ENCODE measurements at places on chromosomes 2 and 18.
A peak's percentile ranks its signal among the peaks of the same experiment; 100 is the strongest.

DNA sequence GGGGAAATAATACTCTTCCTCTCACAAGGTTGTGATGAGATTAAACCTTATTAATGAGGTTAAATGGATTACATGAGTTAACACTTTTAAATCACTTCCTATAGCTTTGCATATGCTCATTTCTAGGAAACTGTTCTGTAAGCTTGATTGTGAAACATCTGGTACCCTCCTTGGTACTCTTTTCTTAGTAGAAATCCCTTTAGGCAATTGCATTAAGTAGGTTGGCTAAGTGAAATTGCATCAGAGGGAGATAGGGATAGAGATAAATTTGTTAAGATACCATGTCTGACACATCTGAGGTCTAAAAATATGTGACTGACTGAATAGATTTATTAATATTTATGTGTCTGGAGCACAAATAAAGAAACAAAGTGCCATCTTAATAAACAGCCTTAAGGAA, 275.9 kb upstream of the MAP2 start:
- DNase-seq = no peak

GRCh38 chr2:231687133-231687852, 21.0 kb upstream of the PTMA start:
- DNase-seq = peak; percentile 50

DNA sequence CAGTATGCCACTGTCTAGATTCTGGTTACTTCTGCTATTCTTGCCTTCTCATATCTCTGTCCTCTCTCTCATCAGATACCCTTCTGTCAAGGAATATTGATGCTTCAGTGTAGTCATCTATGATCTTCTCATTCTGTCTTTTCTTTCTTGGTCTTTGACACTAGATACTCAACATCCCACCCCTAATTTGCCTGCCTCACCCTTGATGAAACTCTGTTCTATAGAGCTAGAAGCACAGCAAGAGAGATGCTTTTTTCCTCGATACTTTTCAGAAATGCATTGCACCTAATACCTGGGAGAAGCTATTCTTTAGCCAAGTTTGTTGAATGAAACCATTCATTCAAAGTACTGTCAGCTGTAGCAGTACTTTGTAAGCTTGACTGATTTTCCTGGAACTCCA, 9.5 kb downstream of the SEPTIN2 start:
- no peak for DNase-seq

DNA sequence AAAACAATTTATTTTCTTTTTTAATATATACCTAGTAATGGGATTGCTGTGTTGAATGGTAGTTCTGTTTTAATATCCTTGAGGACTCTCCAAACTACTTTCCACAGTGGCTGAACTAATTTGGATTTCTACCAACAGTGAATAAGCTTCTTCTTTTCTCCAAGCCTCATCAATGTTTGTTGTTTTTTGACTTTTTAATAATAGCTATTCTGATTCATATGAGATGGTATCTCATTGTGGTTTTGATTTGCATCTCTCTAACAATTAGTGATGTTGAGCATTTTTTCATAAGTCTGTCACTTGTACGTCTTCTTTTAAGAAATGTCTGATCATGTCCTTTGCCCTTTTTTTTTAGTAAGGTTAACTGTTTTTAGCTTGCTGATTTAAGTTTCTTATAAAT, 863.3 kb downstream of the CNTNAP5 start:
- no peak for DNase-seq

GRCh38 chr2:17578466-17578928, 38.0 kb downstream of the VSNL1 start:
- DNase-seq = no peak

GRCh38 chr2:30421026-30421603, 25.9 kb upstream of the LCLAT1 start:
- no peak for DNase-seq

GRCh38 chr18:59853380-59853779, 46.4 kb upstream of the PMAIP1 start:
- no peak for DNase-seq

DNA sequence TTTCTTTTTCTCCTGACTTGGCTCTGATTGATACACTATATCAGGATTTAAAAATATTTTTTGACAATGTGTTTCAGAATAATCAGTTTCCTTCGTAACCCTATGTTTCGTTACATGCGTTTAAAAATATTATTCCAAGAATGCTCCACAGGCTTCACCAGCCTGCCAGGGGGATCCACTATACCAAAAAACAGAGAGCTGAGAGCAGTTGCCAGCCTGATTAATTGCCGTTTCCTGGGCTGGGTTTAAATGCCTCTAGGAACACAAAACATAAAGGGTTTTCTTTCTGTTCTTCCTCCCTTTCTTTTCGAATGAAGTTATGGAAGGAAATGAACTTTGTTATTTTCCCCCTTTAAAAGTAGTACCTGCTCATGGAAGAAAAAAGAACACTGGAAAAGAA, 47.9 kb downstream of the LRRFIP1 start:
- no peak for DNase-seq

DNA sequence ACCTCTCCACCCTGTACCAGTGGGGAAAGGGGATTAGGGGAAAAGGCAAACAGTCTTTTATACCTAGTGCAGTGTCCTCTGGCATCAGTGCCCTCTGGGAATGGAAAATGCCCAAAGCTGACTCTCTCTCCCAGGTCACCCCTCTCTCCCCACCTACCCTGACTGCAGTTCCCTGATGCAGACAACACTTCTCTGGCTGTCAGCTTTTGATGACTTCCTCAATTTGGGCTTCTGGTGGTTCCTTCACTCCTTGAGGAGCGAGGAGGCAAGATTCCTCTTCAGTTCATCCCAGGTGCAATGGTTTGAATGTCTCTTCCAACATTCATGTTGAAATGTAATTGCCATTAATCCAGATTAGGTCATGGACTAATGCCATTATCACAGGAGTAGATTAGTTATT, 19.7 kb upstream of the PPM1B start:
- no peak for DNase-seq

GRCh38 chr2:112541315-112542122, 746 bp upstream of the POLR1B start:
- DNase-seq = peak; percentile 50

GRCh38 chr2:6445156-6445555, 420.6 kb downstream of the CMPK2 start:
- no peak for DNase-seq

- DNase-seq = no peak
These were observed 10.6 kb upstream of the IHH start for GRCh38 chr2:219071131-219071816.

GRCh38 chr2:233492751-233493150, 73.8 kb downstream of the USP40 start:
- DNase-seq = no peak

- DNase-seq = no peak
These were observed 3.2 kb upstream of the MPP4 start for GRCh38 chr2:201701646-201702045.

DNA sequence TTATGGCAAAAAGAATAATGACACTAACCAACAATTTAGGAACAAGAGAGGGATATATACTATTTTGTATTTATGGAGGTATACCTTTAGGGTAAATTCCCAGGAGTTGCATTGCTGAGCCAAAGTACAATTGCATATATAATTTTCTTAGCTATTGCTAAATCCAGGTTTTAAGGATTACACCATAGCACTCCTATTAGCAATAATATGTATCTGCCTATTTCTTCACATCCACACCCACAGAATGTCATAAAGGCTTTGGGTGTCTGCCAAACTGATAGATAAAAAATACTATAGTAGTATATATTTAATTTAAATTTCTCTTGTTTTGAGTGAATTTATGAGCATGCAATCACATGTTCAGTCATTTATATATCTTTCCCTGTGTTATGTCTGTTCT, 11.5 kb upstream of the SERPINB13 start:
- no peak for DNase-seq

DNA sequence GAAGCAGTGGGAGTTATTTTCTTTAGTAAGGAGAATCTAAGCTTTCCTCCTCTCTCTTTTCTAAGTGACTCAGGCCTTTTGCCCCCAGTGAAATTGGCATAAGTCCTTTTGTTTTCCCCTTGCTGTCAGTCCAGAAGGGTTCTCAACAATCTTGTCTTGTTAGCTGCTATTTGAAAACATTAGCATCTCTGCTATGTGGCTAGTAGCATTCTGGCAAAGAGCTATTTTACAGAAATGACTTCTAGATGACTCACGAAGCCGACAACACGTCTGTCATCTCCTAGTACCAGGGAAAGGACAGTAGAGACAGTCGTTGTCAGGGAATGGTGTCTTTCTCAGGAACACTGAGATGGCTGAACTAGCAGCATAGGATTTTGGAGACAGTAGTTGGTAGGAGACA, 14.7 kb downstream of the SMARCAL1 start:
- no peak for DNase-seq

- DNase-seq = no peak
These were observed 104.3 kb downstream of the COLEC12 start for GRCh38 chr18:396251-396555.

DNA sequence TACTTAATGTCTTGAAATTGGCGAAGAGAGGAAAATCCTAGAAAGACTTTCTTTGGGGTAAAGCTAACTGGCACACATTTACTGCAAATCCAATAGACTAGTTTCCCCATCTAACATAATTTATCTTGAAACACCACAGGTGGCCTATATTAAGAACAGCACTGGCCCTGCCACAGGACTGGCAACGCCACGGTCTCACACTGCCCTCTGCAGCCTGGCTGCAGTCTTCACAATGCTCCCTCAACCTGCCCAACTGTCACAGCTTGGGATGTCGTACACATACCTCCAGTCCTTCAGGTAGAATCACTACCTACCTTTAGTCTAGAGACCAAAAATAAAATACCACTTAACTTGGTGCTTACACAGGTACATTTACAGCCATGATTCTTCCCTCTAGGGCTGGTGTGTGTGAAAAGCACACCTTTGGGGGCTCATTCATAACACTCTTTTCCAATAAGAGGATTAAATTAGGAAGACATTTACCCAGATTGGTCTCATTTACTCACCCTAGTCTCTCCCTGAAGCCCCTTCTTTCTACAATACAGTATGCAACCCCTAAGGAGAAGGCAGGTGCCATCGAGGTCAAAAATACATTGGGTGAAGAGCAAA, 222.2 kb downstream of the C1D start:
- no peak for DNase-seq

DNA sequence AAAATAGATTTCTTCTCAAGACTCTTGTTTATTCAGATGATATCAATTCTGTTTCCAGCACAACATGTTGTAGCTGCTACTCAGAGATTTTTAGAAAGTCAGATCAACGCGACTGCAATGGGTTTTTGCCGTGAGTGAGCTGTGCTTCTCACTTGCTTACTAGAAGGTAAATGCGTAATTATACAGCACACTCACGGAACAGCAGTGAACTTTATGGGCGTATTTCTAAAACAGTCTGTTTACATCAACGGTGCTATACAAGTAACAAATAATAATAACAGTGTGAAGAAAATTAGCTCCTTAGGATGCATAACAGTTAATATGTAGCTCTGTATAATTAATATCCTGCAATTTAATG, 533.6 kb downstream of the RNF144A start:
- no peak for DNase-seq

GRCh38 chr2:47295981-47296635, 106.8 kb upstream of the MSH2 start:
- DNase-seq = no peak

DNA sequence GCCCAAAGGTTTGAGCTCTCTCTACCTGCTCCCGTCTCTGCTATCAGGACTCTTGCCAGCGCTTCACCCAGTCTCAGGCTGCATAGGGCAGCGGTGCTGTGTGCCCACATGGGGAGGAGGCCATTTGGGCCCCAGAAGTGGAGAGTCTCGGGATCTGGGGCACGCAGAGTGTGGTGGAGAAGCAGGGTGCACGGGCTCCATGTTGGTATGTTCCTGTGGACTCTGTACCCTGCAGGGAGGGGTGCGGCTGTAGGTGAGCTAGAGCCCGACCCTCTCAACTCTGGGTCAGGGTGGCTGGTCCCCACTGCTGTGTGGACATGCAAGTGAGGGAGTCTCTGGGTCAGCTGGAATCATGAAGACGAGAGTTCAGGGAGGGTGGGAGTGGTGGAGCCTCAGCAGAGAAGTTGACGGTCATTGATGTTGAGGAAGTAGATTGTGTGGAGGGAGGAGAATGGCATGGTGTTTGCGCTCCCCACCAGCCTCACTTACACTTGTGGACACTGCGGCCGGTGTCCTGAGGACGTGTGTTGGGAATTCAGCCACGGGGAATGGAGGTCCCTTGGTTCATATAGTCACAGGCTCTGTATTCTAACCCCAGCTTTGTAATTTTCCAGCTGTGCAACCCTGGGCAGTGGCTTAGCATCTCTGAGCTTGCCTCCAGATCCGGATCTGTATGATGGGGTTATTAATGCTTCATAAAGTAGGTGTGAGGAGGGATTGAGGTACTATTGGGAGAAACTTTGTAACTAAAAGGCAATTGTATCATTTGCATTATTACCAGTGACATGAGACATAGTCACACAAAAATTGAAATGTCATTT, 840 bp upstream of the PSD4 start:
- DNase-seq = no peak

DNA sequence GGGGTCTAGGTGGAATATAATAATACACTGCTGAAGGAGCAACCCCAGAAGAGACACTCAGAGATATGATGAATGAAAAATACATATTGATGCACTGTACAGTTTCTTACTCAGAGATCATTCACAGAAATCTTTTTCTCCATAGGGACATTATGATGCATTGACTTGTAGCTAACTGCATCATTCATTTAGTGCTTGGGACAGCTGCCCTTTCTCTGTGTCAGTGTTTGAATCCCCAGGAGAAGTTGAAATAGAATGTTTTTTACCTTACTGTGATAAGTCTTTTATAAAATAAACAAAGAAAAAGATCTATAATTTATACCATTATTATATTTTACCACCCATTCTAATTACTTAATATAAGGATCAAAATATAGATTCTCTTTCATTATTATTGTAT, 91.7 kb upstream of the DSEL start:
- DNase-seq = no peak

- no peak for DNase-seq
These were observed 1.3 kb upstream of the USP34 start for GRCh38 chr2:61471905-61472805.

- DNase-seq = no peak
These were observed 352.8 kb upstream of the KCNH7 start for GRCh38 chr2:163191372-163191771.

DNA sequence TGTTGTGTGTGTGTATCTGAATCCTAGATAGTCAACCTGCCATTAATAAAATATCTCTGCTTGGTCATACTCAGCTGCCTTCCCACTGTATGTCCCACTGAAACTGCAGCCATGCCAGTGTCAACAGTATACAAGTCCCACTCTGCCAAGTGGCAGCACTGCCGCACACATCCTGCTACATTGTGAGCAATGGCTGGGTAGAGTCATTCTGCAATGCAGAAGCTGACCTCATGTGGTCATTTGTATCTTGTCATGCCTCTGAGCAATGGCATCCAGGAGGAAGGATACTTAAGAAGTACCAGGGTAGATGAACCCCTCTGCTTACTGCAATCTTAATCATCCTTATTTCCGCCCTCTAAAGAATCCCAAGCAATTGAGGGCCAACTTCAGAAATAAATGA, 302.2 kb upstream of the DDX18 start:
- no peak for DNase-seq
